ENCODE measurements at places on chromosomes 2 and 18.

- H3K36me3 ChIP-seq = no peaks in the 10 kb centered on the region
- DNase-seq = no peak
- no peak overlapping the region for H3K4me3 ChIP-seq
- peaks cover 5% of the 10 kb centered on the region for H3K4me1 ChIP-seq
- H3K27ac ChIP-seq = no peak overlapping the region
Measured at GRCh38 chr2:173148520-173148919, 72.9 kb downstream of the MAP3K20 start.

- H3K4me3 ChIP-seq = no peak overlapping the region
- no peak overlapping the region for H3K27ac ChIP-seq
Measured at GRCh38 chr2:70697603-70698383, 70.2 kb downstream of the ADD2 start.

- H3K27ac ChIP-seq = no peak overlapping the region
- no peaks in the 10 kb centered on the region for H3K36me3 ChIP-seq
Measured at GRCh38 chr2:163692611-163693482, 43.0 kb downstream of the FIGN start.

- no peaks in the 10 kb centered on the region for H3K27me3 ChIP-seq
- no peak for DNase-seq
- no peak overlapping the region for H3K27ac ChIP-seq
- H3K36me3 ChIP-seq = no peaks in the 10 kb centered on the region
- no peak overlapping the region for H3K4me3 ChIP-seq
- no peaks in the 10 kb centered on the region for H3K4me1 ChIP-seq
Measured at GRCh38 chr2:96082211-96083063, 33.9 kb downstream of the ADRA2B start.

- peaks cover 7% of the 10 kb centered on the region for H3K4me1 ChIP-seq
- DNase-seq = no peak
- H3K4me3 ChIP-seq = no peak overlapping the region
- no peaks in the 10 kb centered on the region for H3K27me3 ChIP-seq
- no peaks in the 10 kb centered on the region for H3K36me3 ChIP-seq
Measured at GRCh38 chr2:72689579-72690195, 136.1 kb downstream of the EXOC6B start.

- H3K4me1 ChIP-seq = no peaks in the 10 kb centered on the region
- H3K27me3 ChIP-seq = no peaks in the 10 kb centered on the region
- H3K36me3 ChIP-seq = no peaks in the 10 kb centered on the region
- no peak overlapping the region for H3K4me3 ChIP-seq
Measured at GRCh38 chr18:24799176-24799575, 338.7 kb downstream of the HRH4 start.

- H3K36me3 ChIP-seq = no peaks in the 10 kb centered on the region
- DNase-seq = no peak
- H3K27ac ChIP-seq = no peak overlapping the region
- no peaks in the 10 kb centered on the region for H3K27me3 ChIP-seq
- H3K4me1 ChIP-seq = no peaks in the 10 kb centered on the region
- no peak overlapping the region for H3K4me3 ChIP-seq
Measured at GRCh38 chr2:225841314-225841713, 441.8 kb downstream of the NYAP2 start.

DNA sequence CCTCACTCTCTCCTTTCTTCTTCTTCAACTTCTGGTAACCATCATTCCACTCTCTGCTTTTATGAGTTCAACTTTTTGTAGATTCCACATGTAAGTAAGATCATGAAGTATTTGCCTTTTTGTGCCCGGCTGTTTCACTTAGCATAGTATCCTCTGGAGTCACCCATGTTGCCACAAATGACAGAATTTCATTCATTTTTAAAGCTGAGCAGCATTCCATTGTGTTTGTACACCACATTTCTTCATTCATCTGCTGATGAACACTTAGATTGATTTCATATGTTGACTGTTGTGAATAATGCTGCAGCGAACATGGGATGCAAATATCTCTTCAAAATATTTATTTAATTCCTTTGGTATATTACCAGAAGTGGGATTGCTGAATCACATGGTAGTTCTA lies 133.6 kb upstream of the ERBB4 start:
- no peak overlapping the region for H3K4me3 ChIP-seq
- no peaks in the 10 kb centered on the region for H3K4me1 ChIP-seq
- no peaks in the 10 kb centered on the region for H3K27me3 ChIP-seq
- no peak overlapping the region for H3K27ac ChIP-seq
- H3K36me3 ChIP-seq = no peaks in the 10 kb centered on the region

DNA sequence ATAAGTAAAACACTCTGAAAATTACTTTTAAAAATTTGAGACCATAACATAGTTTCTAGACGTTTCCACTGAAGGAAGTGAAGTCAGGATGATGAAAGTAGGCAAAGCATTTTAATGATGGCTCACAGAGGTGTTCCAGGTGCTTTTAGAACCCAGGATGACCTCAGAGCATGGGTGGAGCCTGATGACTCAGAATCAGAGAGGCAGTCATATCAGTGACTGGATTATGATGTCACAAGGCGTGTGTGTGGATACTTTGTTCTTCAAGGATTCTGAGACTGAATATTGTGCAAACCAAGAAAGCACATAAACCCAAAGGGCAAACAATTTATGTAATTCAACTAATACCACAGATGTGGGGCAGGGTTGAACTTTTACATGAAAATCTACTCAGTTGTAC lies 208.0 kb upstream of the FBXO11 start:
- H3K27ac ChIP-seq = no peak overlapping the region
- H3K4me3 ChIP-seq = no peak overlapping the region
- H3K36me3 ChIP-seq = no peaks in the 10 kb centered on the region
- DNase-seq = peak; percentile 44
- H3K27me3 ChIP-seq = no peaks in the 10 kb centered on the region

- H3K27ac ChIP-seq = no peak overlapping the region
- no peak overlapping the region for H3K4me3 ChIP-seq
- peaks cover 13% of the 10 kb centered on the region for H3K4me1 ChIP-seq
- H3K36me3 ChIP-seq = no peaks in the 10 kb centered on the region
Measured at GRCh38 chr2:149068225-149068995, 29.9 kb downstream of the LYPD6B start.

- no peaks in the 10 kb centered on the region for H3K36me3 ChIP-seq
- H3K27ac ChIP-seq = no peak overlapping the region
- H3K27me3 ChIP-seq = no peaks in the 10 kb centered on the region
- DNase-seq = no peak
- H3K4me1 ChIP-seq = no peaks in the 10 kb centered on the region
Measured at GRCh38 chr2:149290662-149291061, 39.7 kb upstream of the LYPD6 start.

DNA sequence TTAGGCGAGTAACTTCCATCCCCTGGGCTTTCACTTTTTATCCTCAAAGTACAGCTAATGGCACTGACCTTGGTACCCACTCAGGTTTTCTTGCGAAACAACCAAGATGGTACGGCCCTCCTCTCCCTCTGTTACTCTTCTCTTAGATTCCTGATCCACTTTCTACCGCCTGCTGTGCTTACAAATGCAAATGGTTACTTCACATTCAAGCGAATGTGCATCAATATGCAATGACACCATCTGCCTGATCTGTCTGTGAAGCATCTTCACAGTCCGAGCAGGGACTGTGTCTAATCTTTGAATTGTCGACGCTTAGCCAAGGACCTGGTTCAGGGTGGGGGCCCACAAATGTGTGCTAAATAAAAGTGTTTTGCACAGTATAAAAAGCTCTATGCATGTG lies 112.2 kb downstream of the TRIB2 start:
- H3K4me1 ChIP-seq = peaks cover 15% of the 10 kb centered on the region
- H3K4me3 ChIP-seq = no peak overlapping the region
- no peak overlapping the region for H3K27ac ChIP-seq
- no peak for DNase-seq

GRCh38 chr2:105323111-105323510 lies 6.4 kb downstream of the TGFBRAP1 start:
- no peaks in the 10 kb centered on the region for H3K36me3 ChIP-seq
- peaks cover 9% of the 10 kb centered on the region for H3K4me1 ChIP-seq
- H3K27ac ChIP-seq = no peak overlapping the region
- DNase-seq = no peak
- H3K27me3 ChIP-seq = no peaks in the 10 kb centered on the region
- no peak overlapping the region for H3K4me3 ChIP-seq

DNA sequence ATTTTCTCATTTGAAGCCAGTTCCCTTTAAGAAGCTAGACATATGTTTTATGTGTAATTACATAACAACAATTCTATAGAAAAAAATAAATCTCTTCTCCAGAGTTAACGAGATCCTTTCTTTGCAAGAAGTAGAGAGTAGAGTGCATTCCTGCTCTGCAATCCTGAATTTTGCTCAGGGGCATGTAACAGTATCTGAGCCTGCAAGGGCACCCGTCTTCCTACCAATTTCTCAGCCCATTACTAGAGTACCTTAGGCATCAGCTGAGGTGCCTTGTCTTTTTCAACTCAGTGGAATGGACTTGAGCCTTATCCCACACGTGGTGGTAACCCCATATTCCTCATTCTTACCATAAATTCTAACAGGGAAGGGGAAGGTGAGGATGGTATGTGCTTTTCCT lies 205.9 kb downstream of the IKZF2 start:
- H3K27me3 ChIP-seq = no peaks in the 10 kb centered on the region
- no peaks in the 10 kb centered on the region for H3K36me3 ChIP-seq
- H3K27ac ChIP-seq = no peak overlapping the region
- H3K4me3 ChIP-seq = no peak overlapping the region
- DNase-seq = no peak

GRCh38 chr2:158713523-158714138 lies 81.5 kb upstream of the DAPL1 start:
- no peak overlapping the region for H3K27ac ChIP-seq
- H3K4me3 ChIP-seq = no peak overlapping the region
- H3K4me1 ChIP-seq = peaks cover 12% of the 10 kb centered on the region
- H3K36me3 ChIP-seq = no peaks in the 10 kb centered on the region
- no peak for DNase-seq

DNA sequence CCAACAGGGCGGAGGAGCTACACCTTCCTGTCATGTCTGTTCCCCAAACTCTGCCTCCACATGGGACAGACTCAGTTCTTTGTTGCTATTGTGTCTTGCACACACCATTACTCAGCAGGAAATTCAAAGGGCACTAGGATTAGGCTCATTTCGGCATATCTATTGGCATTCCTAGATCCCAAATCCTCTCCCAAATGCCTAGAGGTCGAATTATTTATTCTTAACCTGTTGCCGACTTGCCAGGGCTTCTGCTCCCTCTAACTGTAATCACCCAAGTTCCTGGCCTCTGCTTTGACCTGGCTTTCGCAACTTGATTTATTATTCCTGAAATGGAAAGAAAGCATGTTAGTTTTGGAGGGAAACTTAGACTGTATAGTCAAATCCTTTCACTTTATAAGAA lies 67.8 kb upstream of the ST6GAL2 start:
- H3K4me1 ChIP-seq = no peaks in the 10 kb centered on the region
- H3K36me3 ChIP-seq = no peaks in the 10 kb centered on the region
- DNase-seq = no peak
- H3K27ac ChIP-seq = no peak overlapping the region

- no peaks in the 10 kb centered on the region for H3K4me1 ChIP-seq
- no peak overlapping the region for H3K4me3 ChIP-seq
- H3K27ac ChIP-seq = no peak overlapping the region
- H3K36me3 ChIP-seq = no peaks in the 10 kb centered on the region
Measured at GRCh38 chr2:199488772-199489400, 31.1 kb upstream of the SATB2 start.

DNA sequence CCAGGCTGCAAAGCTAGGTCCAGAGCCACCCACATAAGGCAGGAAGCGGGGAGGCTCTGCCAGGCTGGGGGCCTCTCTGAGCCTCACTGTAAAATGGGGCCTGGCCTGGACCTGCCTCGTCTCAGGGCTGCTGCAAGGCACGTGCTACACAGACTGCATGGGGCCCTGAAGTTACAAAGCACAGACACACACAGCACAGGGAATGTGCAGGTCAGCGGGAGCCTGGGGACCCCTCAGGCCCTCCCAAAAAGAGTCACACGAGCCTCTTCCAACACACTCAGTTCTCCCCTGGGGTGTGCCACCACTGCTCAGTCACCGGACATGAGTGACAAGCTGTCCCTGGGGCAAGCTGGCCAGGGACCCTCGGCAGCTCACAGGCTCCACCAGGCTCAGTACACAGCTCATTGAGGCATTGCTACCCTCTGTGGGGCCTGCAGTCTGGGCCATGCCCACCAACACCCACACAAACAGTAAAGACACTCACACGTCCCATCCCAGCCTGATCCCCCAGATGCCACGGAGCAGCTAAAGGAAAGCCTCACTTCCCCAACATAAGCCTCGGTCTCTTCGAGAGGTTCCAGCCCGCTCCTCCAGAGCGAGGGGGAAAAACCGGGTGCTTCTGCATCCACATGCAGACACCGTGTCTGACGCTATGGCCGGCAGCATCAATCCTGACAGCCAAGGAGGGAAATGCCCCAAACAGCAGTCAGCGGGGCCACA lies 33.7 kb downstream of the BOK start:
- DNase-seq = no peak
- H3K27ac ChIP-seq = no peak overlapping the region
- H3K36me3 ChIP-seq = peaks cover 43% of the 10 kb centered on the region
- H3K27me3 ChIP-seq = no peaks in the 10 kb centered on the region
- no peak overlapping the region for H3K4me3 ChIP-seq
- H3K4me1 ChIP-seq = no peaks in the 10 kb centered on the region

- peak overlapping the region; percentile 58 for H3K4me3 ChIP-seq
- H3K27me3 ChIP-seq = peaks cover 52% of the 10 kb centered on the region
- H3K36me3 ChIP-seq = no peaks in the 10 kb centered on the region
- H3K27ac ChIP-seq = peak overlapping the region; percentile 93
- DNase-seq = no peak
Measured at GRCh38 chr2:66576561-66577320, 141.8 kb downstream of the MEIS1 start.

DNA sequence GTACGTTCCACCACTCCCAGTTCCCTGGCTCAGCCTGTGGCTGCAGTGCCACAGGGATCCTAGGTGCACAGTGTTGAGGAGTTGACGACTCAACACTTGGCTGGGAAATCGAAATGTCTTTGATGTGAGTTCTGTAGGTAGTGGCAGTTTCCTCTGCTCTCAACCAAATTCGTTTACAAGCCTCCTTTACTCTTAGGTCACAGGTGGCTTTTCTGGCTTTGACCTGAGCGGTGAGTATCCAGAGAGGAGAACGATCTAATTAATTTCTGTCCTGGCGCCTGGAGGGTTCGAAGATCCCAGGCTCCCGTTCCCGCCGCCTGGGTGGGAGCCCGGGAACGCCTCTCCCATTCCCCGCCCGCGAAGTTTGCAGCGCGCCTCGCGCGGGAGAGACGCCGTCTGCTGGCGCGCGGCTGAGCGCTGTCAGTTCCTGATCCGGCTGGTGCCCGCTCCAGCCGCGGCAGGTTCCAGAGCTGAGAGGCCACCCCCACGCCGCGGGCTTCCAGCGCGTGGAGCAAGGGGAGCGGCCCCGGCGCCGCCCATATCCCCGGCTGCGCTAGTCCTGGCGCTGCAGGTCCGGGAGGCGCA lies at the start of gene LAMA3:
TSS of gene LAMA3 (plus strand) at position 423 of the 585 bp plus-strand sequence. CDS start 231 bp downstream, outside the sequence.
- H3K36me3 ChIP-seq = no peaks in the 10 kb centered on the region
- H3K4me1 ChIP-seq = peaks cover 14% of the 10 kb centered on the region
- peak; percentile 93 for DNase-seq
- H3K27ac ChIP-seq = peak within 1 kb of the TSS; percentile 80
- H3K27me3 ChIP-seq = no peaks in the 10 kb centered on the region

GRCh38 chr2:218892693-218893348 lies 12.2 kb downstream of the WNT10A start:
- H3K27ac ChIP-seq = no peak overlapping the region
- H3K36me3 ChIP-seq = no peaks in the 10 kb centered on the region
- peaks cover 9% of the 10 kb centered on the region for H3K27me3 ChIP-seq
- peaks cover 25% of the 10 kb centered on the region for H3K4me1 ChIP-seq
